ENCODE measurements at places on chromosomes 5 and 9. TPM values are rescaled to one million over a fixed set of nuclear protein-coding genes. Genes with fewer than 3 reads are reported as not detected.

- DNase-seq, result no peak
Observed at GRCh38 chr9:20486552-20486951, 135.7 kb downstream of the MLLT3 start.

DNA sequence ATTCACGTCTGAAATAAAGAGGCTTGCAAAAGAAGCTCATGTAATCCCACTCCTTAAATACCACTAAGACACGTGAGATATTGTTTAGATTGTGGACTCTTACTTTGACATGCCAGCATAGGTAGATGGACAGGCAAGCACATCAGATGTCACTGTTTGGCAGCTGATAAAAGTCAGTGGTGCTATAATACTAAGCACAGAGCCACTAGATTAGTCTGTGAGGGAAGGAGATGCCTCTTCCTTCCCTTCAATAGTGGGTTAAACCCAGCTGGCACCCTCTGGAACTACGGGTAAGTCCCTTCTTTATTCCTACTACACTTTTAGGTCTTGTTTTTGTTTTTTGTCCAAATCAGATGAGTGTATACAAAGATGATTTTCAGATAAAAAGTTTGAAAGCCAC lies at the start of gene MYOT:
Gene MYOT (plus strand): TSS at position 197 of the 400 bp plus-strand sequence. CDS start 2,792 bp downstream, outside the sequence.
- no peak for DNase-seq

DNA sequence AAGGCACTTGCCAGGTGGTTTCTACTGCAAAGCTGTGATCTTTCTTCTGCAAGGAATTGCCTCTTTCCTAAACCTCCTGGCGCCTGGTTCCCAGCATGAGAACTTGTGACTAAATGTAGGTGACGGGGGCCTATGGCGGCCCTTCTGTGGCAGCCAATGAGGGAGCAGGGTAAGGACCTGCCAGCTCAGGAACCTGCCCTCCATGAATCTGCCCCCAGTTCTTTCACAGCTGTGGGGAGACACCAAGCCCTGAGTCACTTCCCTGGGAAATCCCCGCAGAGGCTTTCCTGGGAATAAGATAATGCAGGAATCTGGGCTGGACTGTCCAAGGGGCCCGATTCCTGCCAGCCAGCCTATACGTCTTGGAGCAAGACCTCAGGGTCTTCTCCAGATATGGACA lies 56.7 kb upstream of the CTNNA1 start:
- peak; percentile 98 for DNase-seq

The SHISAL2B gene
- not detected for total RNA-seq

The GAPT gene
- not detected for total RNA-seq

DNA sequence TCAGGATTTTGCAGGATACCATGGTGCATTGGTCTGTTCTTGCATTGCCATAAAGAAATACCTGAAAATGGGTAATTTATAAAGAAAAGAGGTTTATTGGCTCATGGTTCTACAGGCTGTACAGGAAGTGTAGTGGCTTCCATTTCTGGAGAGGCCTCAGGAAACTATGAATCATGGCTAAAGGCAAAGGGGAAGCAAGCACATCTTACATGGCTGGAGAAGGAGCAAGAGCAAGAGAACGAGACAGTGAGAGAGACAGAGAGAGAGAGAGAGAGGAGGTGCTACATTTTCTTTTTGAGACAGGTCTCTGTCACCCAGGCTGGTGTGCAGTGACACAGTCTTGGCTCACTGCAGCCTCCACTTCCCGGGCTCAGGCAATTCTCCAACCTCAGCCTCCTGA lies 43.9 kb downstream of the P4HA2 start:
- no peak for DNase-seq

DNA sequence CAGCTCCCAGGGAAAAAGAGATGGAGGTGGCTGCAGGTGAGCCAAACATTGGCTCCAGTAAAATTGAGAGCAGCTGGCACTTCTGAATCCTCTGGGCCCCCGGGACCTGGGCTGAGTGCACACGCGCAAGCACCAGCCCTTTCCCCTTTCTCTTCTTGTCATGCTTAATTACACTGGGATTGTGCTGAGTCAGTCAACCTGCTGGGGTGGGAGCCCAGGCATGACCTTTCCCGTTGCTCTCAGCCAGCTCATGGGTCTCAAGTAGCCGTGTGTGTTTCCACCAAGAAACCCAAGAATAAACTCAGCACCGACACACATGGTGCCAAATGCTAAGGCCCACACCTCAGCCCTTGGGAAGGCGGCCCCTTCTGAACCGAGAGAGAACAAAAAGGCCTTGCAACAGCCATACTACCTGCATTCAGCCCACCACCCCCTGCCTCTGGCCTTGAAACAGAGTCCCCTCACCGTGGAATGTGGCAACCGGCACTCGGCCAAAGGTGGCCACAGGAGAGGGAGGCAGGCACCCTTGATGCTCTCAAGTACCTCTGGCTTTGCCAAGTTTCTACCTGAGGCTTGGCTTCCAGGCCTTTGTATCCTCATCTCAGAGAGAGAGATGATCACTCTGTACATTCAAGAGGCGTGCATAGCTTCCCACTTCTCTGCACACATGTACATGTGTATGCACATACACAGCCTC lies 28.1 kb downstream of the SLIT3 start:
- no peak for DNase-seq

The IFNK gene
- not detected for total RNA-seq

The PHF19 gene
- 47.0 TPM for total RNA-seq

DNA sequence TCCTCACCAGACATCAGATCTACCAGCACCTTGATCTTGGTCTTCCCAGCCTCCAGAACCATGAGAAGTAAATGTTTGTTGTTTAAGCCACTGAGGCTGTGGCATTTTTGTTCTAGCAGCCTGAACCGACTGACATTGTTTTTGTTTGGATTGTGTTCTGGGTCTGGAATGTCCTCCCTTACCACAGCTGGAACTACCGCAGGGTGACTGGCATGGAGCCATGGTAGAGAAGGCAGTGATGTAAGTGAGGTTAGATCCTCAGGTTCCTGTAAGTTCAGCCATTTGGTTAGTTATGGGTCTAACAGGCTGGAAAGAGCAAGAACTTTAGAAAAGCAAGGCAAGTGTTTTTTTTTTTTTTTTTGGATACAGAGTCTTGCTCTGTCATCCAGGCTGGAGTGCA lies 209.3 kb downstream of the DAB2IP start:
- peak; percentile 70 for DNase-seq

- DNase-seq, result no peak
Observed at GRCh38 chr5:133811168-133811567, 157.3 kb downstream of the C5orf15 start.

The NR6A1 gene
- 1.2 TPM for total RNA-seq

DNA sequence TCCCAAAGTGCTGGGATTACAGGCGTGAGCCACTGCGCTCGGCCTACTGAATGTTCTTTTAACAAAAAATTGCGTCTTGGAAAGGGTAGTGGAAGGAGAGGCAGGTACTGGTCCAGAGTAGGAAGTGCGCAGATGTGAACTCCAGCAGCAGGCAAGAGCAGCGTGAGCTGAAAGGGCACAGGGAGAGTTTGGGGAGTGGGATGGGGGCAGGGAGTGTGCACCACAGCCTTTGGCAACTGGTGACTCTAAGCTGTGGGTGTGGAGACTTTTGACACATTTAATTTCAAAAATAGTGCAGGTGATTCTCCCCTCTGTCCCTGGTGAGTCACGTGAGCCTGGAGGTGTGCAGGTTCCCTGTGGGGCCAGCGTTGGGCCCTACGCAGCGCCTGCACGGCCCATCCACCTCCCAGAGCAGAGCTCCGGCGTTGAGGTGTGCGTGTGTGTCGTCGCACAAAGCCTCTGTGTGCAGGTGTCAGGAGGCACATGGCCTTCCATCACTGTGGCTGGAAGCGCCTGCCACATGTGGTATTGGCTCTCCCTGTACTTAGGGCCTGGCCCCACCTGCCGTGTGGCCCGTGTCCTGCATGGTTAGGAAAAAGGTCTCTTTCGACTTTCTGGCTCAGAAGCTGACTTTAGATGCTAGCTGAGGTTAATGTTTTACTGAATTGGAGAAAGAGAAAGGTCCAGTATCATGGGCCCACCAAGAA lies 11.5 kb downstream of the SQSTM1 start:
- no peak for DNase-seq

The FST gene
- total RNA-seq, result 20.4 TPM

- no peak for DNase-seq
Observed at GRCh38 chr5:128842241-128842640, 123.0 kb upstream of the SLC27A6 start.

The PCDHGA1 gene
- total RNA-seq, result 1.6 TPM

DNA sequence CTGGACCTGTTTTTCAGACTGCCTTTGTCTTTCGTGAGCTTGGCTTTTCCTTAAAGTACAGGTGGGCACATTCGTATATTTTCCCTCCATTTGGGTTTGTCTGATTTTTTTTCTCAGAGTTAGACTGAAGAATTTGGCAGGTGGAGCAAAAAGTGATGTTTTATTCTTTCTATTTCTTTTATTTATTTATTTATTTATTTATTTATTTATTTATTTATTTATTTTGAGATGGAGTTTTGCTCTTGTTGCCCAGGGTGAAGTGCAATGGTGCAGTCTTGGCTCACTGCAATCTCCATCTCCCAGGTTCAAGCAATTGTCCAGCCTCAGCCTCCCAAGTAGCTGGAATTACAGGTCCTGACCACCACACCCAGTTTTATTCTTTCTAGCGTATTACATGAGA lies 1805.1 kb upstream of the WWC1 start:
- DNase-seq, result no peak

DNA sequence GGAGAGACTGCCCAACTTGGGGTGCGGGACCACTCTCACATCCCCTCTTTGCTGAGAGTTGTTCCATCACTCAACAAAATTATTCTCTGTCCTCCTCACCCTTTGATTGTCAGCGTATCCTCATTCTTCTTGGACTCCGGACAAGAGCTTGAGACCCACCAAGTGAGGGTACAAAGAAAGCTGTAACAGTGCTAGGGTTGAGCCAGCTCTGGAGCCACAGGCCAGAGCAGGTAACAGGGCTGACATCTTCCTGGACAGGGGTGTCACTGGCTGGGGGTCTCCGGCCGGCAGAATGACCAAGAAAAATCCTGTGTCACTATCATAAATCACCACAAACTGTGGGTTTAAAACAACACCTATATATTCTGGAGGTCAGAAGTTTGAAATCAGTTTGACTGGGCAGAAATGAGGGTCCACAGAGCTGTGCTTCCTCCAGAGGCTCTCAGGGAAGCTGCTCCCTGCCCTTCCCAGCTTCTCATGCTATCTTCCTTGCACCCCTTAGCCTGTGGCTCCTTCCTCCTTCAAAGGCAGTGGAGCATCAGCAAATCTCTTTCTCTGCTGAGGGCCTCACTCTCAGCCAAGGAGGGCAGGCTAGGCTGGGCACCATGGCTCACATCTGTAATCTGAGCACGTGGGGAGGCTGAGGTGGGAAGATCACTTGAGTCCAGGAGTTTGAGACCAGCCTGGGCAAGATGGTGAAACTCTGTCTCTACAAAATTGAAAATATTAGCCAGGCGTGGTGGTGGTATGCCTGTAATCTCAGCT lies 4.1 kb upstream of the BBLN start:
- no peak for DNase-seq

GRCh38 chr9:136206602-136207275 lies 1.8 kb upstream of the LHX3 start:
- no peak for DNase-seq

The HRCT1 gene
- total RNA-seq, result not detected

The TRIM52 gene
- total RNA-seq, result 13.2 TPM

GRCh38 chr5:147309621-147310020 lies 74.8 kb downstream of the STK32A start:
- DNase-seq, result peak; percentile 35

The MOCS2 gene
- 113 TPM for total RNA-seq

The POLR3G gene
- 5.5 TPM for total RNA-seq

The GABRA1 gene
- total RNA-seq, result not detected

- DNase-seq, result no peak
Observed at GRCh38 chr5:120014535-120014934, 385.2 kb downstream of the FAM170A start.

DNA sequence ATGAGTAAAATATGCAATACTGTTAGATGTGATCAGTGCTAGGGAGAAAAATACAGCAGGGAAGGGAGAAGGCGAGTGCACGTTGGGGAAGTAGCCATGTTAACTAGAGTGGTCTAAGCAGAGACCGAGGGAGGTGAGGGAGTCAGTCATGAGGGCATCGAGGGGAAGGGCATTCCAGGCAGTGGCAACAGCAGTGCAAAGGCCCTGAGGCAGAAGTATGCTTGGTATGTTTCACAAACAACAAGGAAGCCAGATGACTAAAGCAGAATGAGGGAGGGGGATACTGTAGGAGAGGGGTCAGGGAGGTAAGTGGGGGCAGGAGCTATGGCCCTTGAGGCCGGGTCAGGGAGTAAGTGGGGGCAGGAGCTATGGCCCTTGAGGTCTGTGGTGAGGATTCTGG lies 123.3 kb upstream of the BOD1 start:
- DNase-seq, result no peak

GRCh38 chr5:2749514-2750025 lies 1.9 kb downstream of the IRX2 start:
- no peak for DNase-seq

DNA sequence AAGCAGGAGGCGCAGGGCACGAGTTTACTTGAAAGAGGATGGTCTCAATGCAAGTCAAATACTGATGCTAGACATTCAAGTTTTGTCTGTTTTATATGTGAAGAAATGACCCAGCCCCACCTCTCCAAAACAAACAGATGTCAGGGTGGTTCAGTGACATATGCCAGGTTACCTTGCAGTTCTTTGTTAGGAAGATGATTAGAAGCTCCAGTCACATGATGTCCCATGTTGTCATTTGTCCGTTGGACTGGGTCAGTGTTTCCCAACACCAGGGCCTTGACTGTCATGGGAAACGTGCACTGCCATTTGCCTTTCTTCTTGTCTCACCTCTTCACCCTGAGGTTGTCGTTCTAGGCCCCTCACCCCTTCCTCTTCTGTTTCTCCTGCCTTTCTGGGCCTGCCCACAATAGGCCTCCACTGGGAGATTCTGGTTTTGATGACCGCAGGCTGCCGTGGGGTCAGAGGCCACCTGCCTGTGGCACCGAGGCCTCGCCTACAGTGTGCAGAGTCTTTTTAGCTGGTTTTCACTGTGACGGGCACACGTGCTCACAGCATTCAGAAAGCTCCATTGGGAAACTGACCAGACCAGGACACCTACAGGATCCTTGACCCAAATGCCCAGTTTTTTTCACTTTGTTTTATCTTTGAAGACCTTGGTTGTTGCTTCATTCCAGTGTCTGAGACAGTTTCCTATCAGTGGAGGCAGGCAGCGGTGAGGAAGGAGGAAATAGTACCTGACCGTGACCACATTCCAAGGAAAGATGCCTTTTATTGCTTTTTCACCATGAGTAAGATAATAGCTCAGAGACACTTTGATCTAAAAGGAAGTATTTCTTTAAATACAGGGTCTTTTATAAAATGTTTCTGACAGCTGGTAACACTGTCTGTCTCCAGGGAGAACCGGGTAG lies 123.1 kb downstream of the PIP5K1B start:
- no peak for DNase-seq

The SPATA31C1 gene
- total RNA-seq, result not detected

- DNase-seq, result peak; percentile 19
Observed at GRCh38 chr5:148471379-148471778, 87.6 kb downstream of the FBXO38 start.

The KIF4B gene
- total RNA-seq, result 0.02 TPM

DNA sequence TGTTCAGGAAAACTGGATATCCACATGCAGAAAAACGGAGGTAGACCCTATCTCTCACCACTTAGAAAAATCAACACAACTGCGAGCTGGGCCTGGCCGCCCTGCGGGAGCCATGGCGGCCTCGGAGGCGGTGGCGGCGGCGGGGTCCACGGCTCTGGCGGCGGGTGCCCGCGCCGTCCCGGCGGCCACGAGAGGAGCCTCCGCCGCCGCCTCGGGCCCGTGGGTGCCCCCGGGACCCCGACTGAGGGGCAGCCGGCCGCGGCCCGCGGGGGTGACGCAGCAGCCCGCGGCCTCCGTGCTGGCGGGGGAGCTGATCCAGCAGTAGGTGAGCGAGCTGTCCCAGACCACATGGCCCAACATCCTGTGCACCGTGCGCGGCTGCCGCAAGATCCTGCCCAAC lies 25.3 kb downstream of the FANCC start:
- DNase-seq, result no peak

- DNase-seq, result no peak
Observed at GRCh38 chr5:176769911-176770310, 40.4 kb upstream of the UNC5A start.

The SLC6A3 gene
- not detected for total RNA-seq

Data from A172 (cell line).